ENCODE measurements at places on chromosomes 2 and 18.
A peak's percentile ranks its signal among the peaks of the same experiment; 100 is the strongest.

- no peak overlapping the region for H3K4me3 ChIP-seq
- H3K36me3 ChIP-seq, result no peaks in the 10 kb centered on the region
These were observed 45.6 kb upstream of the ITGB6 start for GRCh38 chr2:160245614-160246155.

GRCh38 chr2:10141736-10142639 lies 19.4 kb downstream of the RRM2 start:
- peak overlapping the region; percentile 24 for H3K4me3 ChIP-seq
- no peaks in the 10 kb centered on the region for H3K27me3 ChIP-seq
- peaks cover 22% of the 10 kb centered on the region for H3K36me3 ChIP-seq
- DNase-seq, result no peak

DNA sequence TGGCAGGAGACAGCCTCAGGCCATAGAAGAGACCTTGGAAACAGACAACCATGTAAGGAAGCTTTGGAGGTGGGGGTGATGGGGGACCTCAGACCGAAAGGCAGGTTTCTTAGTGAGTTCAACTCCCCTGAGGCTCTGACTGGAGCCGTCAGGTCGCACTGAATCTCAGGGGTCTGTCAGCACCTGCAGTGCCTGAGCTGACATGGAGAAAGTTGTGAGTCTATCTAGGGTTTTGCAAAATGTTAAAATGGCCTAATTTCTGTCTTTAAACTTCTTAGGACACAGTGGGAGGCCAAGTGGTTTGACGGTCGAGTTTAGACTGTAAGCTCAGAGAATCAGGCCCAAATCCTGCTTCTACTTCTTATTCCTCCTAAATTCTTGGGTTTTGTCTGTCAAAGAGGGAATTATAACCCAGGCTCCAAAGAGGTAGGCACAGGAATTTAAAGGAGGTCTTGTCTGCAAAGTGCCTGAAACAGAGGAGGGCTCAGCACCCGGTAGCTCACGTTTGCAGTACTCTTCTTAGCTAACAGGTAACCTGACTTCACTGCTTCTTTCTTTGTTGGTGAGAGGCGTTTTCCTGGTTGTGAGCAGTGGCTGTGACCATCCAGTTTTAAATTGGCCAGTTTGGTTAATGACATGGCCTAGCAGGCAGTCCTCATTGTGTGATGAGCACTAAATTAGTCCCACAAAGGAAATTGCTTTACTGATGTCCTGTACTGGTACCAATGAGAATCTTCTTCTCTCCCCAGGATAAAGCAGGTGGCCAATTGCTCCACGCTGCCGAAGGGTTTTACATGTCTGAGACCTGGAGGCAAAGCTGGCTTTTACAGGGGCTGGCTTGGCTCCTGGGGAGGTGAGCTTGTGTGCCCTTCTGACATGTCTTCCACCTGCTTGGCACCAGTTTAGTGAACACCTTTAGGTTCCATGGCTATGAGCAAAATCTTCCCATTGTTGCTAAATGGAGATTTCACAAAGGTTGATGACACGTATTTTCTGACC lies 95.7 kb downstream of the MYCN start:
- H3K27ac ChIP-seq, result no peak overlapping the region
- H3K36me3 ChIP-seq, result no peaks in the 10 kb centered on the region
- no peaks in the 10 kb centered on the region for H3K4me1 ChIP-seq
- no peak for DNase-seq
- no peak overlapping the region for H3K4me3 ChIP-seq

GRCh38 chr2:237379636-237380035 lies 34.3 kb downstream of the COL6A3 start:
- H3K36me3 ChIP-seq, result no peaks in the 10 kb centered on the region
- no peaks in the 10 kb centered on the region for H3K4me1 ChIP-seq
- H3K4me3 ChIP-seq, result no peak overlapping the region
- no peak for DNase-seq

DNA sequence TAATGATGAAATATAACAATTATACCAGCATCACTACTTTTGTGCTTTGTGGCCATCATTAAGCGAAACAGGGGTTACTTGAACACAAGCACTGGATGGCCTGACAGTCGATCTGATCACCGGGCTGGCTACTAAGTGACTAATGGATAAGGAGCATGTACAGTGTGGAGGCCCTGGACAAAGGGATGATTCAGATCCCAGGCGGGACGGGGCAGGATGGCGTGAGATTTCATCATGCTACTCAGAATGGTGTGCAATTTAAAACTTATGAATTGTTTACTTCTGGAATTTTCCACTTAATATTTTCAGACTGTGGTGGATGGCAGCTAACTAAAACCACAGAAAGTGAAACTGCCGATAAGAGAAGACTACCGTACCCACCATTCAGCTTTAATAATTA lies 7.0 kb upstream of the CLIP4 start:
- no peak overlapping the region for H3K4me3 ChIP-seq
- no peak for DNase-seq
